ENCODE measurements at places on chromosomes 5 and 9.

- no peak for DNase-seq
Measured at GRCh38 chr5:129387944-129388343, 72.2 kb upstream of the ADAMTS19 start.

DNA sequence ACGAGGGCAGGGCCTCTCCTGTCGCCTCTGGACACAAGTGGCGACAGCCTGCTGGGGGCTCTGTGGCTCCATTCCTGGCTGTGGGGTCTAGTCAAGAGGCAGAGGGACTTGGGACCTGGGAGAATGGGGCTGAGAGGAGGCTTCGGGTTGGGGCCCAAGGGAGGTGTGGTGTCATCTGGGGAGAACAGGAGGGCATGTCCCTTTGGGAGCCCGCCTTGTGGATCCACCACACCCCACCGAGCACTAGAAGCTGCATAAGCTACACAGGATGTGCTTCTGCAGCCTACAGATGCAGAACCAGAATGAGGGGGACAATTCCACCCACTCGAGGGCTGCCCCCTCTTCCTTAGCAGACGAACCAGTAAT, 3.9 kb upstream of the MAN1B1 start:
- no peak for DNase-seq

DNA sequence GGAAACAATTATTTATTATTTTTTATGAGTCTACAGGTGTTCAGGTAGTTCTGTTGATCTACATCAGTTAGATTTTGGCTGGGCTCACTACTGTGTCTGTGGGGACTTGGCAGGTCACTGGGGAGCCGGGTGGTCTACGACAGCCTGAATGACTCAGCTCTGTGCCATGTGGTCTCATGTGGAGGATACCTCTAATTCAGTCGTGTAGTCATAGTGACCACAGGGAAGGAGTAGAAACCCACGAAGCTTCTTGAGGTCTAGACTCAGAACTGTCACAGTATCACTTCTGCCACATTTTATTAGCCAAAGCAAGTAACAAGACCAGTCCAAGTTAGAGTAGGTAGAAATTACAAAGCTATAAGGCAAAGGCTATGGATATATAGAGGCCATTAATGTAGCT, 64.7 kb upstream of the GRAMD2B start:
- peak; percentile 73 for DNase-seq

DNA sequence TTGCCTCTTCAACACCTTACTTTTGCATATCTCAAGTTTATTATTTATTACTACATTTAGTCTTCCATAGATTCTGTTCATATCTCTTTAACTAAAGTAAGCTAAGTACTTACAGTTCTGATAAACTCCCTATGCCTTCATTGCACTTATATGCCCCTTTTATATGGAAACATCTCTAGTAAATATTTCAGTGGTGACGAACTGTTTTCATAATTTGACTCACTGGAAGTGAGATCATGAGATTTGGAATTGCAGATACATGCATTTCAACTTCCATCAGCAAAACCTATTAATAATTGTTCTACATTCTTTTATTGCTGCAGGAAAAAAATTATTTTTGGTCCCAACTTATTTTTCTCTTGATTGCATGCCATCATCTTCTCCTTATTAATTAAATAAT, 263.5 kb downstream of the CD180 start:
- peak; percentile 2 for DNase-seq

Data from RPMI7951 (cell line).